ENCODE measurements at places on chromosomes 16 and 17.

GRCh38 chr17:57085448-57086068, 512 bp downstream of the AKAP1 start:
- DNase-seq = peak; percentile 59

DNA sequence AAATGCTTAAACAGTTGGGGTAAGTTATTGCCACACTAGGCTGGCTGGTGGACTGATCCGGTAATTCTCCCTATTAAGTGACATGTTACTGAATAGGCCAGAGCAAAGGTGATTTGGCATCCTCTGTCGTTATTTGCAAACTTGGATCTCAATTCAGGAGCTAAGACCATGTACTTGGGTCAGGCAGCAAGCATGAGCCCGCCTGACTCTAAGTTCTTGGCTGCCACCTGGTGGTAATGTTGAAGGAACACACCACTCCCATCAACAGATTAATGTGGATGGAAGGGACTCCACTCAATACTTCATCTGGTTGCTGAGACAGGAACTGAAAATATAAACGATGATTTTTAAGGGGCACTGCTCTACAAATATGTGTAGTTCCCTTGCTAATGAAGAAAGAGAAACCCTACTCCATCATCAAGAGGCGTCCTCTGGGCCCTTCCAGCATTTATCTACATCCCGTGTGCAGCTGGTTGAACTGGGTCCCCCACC, 70.8 kb downstream of the EMP2 start:
- peak; percentile 63 for DNase-seq

DNA sequence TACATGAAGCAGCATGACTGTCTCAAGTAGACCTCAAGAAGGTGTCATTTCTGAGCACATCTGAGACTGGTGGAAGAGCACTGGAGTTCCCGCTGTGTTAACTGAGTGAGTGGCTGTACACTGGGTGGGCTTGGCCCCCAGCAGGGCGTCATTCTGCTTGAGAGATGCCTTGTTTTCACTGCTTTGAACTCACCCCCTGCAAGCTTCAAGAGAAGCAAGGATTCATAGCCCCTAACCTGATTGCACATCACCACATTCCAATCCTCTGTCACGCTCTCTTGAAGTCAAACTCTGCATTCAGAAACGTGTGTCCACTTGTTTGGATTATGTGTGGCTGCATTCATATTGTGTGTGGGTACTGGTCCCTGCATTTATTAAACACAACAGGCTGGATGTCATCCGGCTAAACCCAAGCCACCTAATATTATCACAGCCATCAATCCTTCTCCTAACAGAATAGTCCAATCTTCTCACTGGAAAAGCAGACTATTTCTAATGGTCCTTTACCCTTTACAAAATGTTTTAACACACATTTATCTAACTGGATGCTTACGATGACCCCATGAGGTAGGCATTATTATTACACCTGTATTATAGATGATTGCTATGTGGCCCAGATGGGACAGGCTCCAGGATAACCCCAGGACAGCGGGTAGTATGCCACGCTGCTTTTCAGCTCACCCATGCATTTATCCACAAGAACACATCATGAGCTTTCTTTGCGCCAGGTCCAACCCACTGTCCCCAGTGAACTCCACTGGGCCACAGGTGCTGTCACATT, 76.3 kb downstream of the USP31 start:
- DNase-seq = no peak

DNA sequence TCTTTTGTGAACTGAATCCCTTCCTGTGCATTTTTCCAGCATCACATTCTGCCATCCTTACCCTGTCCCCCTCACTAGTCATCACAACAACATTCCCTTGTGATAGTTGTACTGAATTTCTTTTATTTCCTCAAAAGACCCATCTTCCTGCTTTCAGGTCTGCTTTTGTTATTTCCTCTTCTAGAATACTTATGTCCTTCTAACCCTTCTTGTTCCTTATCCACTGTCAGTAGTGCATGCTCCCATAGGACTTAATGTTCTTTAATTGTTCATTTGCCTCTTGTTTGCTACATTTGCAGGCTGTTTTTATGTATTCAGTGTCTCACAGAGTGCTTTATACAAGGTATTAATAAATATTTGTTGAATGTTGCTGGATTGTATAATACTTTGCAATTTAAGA, 73.0 kb downstream of the BCAS3 start:
- DNase-seq = no peak

GRCh38 chr17:31418773-31419350, 27.4 kb downstream of the RAB11FIP4 start:
- DNase-seq = no peak

DNA sequence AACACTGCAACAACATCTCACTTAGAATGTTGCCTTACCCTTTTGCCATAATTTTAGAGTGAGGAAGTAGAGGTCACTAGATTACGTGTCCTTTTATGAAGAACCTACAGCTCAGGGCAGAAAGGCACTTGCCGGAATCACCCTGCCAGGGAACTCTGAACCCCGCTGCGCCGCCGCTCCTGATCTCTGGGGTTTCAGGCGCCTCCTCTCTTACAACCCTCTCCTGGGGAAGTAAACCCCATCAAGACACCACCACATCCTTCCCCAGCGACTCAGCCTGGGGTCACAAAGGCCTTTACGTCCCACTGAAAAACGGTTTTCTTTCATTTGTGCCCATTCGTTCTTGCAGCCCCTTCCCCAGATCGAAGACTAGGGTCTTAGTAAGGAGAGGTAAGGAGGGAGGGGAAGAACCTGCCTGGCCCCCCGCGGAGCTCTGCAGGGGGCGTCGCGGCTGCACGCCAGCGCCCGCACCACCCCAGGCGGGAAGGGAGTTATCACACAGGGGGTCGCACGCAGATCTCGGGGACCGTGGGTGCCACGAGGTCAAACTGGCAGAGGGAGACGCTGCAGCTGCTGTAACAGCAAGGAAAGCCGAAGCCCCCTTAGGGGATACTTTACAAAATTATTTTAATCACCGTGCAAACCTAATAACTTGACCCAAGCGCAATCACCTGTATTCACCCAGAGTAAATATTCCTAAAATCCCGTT, 1.0 kb upstream of the HLF start:
- no peak for DNase-seq

GRCh38 chr17:55413825-55414489, 7.7 kb downstream of the MMD start:
- DNase-seq = no peak

DNA sequence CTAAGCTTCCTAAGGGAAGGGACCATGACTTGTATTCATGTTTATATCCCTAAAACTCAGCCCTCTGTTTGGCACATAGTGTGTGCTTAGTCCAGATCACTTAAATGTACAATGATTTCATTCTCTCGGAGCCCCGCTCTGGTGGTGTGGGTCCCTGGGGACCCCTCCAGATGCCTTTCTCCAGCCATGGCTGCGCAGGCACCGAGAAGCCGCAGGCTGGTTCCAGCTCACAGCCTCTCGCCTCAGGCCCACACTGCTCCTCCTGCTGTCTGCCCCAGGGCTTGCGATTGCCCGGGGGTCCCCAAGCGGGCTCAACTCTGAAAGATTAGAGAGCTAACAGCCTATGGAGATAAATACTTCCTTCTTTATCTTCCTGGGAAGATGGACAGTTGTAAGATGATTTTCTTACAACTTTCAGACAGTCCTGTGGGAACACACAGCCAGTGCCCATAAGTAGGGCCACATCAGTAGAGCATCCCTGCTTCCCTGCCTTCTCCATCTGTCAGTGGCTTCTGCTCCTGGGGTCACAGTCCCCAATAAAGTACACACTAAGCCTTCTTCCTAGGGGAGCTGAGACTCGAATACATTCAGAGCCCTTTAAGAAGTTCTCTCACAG, 66.2 kb downstream of the CENPV start:
- DNase-seq = peak; percentile 68

All from CD4-positive, alpha-beta T cell treated with Interferon gamma for 1 hour (primary cell).